ENCODE measurements at places on chromosomes 2 and 18.
A peak's percentile ranks its signal among the peaks of the same experiment; 100 is the strongest.

- DNase-seq, result peak; percentile 10
Observed at GRCh38 chr2:235527806-235528469, 34.1 kb downstream of the AGAP1 start.

GRCh38 chr18:79770501-79770815 is 27.3 kb upstream of the KCNG2 start:
- DNase-seq, result no peak

DNA sequence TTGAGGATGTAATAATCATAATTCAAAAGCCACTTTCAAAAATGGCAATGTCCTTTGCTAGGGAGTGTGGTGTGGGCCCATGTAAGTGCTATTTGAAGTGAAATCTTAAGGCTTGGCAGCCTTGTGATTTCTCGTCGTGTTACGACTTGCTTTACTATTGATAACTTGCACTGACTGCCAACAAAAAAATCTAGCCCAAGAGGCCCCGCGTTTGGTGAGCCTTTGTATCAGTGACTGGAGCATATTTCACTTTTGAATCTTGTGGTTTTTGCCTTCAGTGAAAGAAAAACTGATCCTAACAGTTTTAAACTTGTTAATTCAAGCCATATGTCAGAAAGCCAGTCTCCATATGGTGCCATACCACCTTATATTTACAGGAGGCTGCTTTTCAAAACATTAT is 248.0 kb downstream of the TMEM182 start:
- DNase-seq, result no peak

DNA sequence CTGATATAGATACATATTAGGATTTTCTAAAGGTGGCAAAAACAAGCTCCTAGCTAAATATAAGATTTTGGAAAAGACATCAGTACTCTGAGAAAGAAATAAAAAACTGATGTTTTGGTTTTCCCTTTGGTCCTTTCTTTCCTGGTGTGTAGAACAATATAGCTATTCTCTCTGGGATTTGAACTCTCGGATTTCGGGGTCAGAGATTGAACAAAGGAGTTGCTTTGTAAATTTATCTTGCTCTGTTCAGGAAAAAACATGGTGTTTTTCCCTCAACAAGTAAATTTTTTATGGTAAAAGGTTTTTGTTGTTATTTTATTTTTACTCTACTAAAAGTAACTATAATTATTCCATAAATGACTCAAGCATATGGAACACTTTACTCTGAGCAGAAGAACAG is 889.3 kb downstream of the ERBB4 start:
- no peak for DNase-seq
